Vagina (tissue), 2 donors: ENCODE measurements at places on chromosomes 1 and 21. TPM values are rescaled to one million over a fixed set of nuclear protein-coding genes. Genes with fewer than 3 reads are reported as not detected.

DNA sequence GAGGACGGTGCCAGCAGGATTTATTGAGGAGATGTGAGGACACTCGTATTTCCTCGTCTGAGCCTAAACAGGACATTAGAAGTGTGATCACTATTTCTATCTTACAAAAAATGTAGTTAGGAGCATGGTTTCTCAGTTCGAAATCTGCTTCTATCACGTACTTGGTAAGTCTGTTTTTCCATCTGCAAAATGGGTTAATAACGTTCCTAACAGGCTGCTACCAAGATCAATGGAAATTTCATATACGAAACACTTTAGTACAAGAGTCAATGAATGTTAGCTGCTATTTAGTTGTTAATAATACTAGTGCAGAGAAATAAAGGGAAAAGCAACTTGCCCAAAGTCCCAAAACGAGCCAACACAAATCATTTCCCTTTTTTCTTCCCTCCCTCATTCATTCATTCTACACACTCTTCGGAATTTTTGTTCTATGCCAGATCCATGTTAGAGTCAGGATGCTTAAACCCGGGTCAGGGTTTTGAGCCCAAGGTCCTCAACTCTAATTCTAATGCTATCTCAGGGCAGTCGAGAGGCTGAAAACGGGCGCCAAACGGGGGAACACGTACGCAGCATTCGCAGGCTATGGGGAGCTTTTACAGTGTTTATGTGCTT, 608 bp downstream of the SNRNP40 start:
- no peaks in the 10 kb centered on the region for H3K27me3 ChIP-seq
- peaks cover 27% of the 10 kb centered on the region for H3K4me1 ChIP-seq
- H3K27ac ChIP-seq, result peak overlapping the region; percentile 77
- H3K4me3 ChIP-seq, result peak overlapping the region; percentile 75
- H3K36me3 ChIP-seq, result peaks cover 23% of the 10 kb centered on the region
- DNase-seq, result no peak

DNA sequence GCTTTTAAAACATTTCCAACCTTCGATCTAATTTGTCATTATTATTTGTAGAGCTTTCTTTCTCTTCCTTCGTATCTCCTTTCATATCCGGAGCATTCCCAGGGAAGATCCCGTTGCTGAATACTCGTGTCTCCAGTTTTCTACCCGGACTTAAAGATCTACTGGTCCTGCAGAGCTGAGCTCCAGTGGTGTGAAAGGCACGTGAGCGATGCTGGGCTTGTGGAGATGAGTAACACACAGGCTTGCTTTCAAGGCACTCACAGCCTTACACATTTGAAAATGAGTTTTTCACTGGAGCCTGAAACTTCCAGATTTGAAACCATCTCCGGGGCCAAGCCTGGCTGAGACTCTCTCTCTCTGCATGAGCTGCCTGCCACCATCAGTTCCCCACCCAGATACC, 428.3 kb downstream of the KIF26B start:
- H3K27me3 ChIP-seq, result no peaks in the 10 kb centered on the region
- no peaks in the 10 kb centered on the region for H3K4me1 ChIP-seq
- DNase-seq, result no peak
- H3K27ac ChIP-seq, result no peak overlapping the region
- no peaks in the 10 kb centered on the region for H3K36me3 ChIP-seq

- no peak overlapping the region for H3K4me3 ChIP-seq
- H3K27me3 ChIP-seq, result no peaks in the 10 kb centered on the region
- no peak overlapping the region for H3K27ac ChIP-seq
- DNase-seq, result no peak
- no peaks in the 10 kb centered on the region for H3K36me3 ChIP-seq
These were observed 371.7 kb upstream of the PTBP2 start for GRCh38 chr1:96349896-96350295.

DNA sequence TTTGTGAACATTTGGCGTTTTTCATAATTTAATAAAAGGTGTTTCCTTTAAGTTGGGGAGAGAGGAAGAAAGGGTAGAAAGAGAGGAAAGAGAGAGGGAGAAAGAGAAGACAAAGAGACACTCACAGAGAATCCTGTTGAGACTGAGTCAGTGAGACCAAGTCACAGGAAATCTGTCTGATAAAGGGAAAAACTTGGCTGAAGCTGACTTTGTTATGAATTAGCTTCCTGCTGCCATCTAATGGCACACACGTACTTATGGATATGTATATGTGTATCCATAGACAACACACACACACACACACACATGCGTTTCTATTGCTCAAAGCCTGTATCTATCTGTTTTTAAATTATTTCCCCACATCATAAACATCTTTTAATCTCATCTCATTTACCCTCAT, 42.5 kb upstream of the DISC1 start:
- no peaks in the 10 kb centered on the region for H3K4me1 ChIP-seq
- H3K36me3 ChIP-seq, result no peaks in the 10 kb centered on the region
- no peak for DNase-seq
- no peak overlapping the region for H3K27ac ChIP-seq
- H3K4me3 ChIP-seq, result no peak overlapping the region

GRCh38 chr1:202857136-202857610, 31.8 kb downstream of the RABIF start:
- H3K36me3 ChIP-seq, result no peaks in the 10 kb centered on the region
- H3K27me3 ChIP-seq, result no peaks in the 10 kb centered on the region
- no peak for DNase-seq
- no peak overlapping the region for H3K27ac ChIP-seq
- H3K4me3 ChIP-seq, result no peak overlapping the region
- H3K4me1 ChIP-seq, result peaks cover 14% of the 10 kb centered on the region

DNA sequence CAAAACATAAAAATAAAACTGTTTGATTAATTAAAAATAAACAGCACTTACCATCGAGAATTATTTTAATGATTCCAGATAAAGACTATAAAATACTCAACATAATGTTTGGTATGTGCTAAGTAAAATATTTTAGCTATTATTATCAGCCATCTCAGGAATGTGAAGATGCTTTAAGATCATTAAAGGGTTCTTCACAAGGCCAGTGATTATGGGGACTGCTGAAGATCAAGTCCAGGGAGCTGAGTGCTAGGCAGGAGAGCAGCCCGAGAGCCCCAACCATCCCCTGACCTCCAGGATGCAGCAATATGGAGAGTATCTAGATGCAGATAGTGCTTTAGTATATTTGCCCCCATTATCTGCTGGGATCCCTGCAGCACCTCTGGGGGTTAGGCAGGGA, 4.6 kb upstream of the TACSTD2 start:
- H3K36me3 ChIP-seq, result no peaks in the 10 kb centered on the region
- peak; percentile 58 for DNase-seq
- no peaks in the 10 kb centered on the region for H3K27me3 ChIP-seq
- peaks cover 50% of the 10 kb centered on the region for H3K4me1 ChIP-seq
- no peak overlapping the region for H3K27ac ChIP-seq
- no peak overlapping the region for H3K4me3 ChIP-seq

DNA sequence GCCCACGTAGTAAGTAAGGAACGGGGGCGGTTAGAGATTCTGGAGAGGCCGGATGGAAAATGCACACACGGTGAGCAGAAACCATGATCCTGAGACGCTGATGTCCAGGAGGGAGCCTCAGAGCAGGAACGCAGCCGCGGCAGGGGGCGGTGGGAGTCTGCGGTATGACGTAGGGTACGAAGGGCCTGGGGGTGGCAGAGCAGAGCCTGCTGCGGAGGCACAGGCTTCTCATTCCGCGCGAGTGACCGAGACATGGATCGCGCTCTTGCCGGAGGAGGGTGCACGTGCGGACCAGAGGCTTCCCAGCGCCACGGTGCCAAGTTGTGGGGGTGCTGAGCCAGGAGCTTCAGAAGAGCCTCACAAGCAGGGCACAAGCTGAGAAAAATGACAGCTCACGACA, 176.2 kb downstream of the KIF26B start:
- H3K36me3 ChIP-seq, result no peaks in the 10 kb centered on the region
- H3K27ac ChIP-seq, result no peak overlapping the region
- H3K27me3 ChIP-seq, result no peaks in the 10 kb centered on the region
- no peak overlapping the region for H3K4me3 ChIP-seq
- DNase-seq, result no peak

- no peaks in the 10 kb centered on the region for H3K4me1 ChIP-seq
- no peak for DNase-seq
- H3K27me3 ChIP-seq, result no peaks in the 10 kb centered on the region
- H3K27ac ChIP-seq, result no peak overlapping the region
These were observed 150.6 kb downstream of the RWDD3 start for GRCh38 chr1:95384567-95384966.

DNA sequence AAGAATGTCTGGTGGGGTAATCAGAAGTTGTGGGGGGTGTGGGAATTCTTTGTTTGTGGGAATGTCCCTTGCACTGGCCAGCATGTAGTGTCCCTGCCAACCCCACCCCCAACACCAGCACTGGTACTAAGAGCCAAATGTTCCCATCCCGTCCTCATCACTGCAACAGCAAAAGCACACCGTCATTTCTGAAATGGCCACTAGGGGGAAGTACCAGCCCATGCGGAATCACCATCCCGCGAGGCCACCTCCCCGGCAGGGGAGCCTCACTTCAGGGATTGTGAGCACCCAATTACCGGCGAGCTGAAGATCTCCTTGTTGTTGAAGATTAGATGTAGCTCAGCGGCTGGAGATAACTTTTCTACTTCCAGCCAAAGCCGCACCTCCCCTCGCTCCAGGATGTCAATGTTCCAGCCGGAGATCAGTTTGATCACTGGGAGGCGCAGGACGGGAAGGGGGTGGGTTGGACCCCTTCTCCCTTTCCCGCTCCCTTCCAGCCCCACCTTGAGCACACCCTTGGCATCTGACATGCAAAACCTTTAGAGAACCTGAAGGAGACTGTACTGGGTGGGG, 41.0 kb downstream of the MYOM3 start:
- H3K27me3 ChIP-seq, result no peaks in the 10 kb centered on the region
- no peak overlapping the region for H3K27ac ChIP-seq
- DNase-seq, result no peak
- H3K36me3 ChIP-seq, result no peaks in the 10 kb centered on the region

DNA sequence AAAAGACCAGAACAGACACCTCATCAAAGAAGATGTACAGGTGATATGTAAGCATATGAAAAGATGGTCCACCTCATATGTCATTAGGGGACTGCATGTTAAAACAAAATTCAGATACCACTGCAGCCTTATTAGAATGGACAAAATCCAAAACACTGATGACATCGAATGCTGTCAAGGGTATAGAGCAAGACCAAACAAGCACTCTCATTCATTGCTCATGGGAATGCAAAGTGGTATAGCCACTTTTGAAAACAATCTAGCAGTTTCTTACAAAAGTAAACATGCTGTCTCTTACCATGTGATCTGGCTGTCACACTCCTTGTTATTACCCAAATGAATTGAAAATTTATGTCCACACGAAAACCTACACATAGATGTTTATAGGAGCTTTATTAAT, 426.6 kb upstream of the ESRRG start:
- no peaks in the 10 kb centered on the region for H3K27me3 ChIP-seq
- DNase-seq, result no peak
- no peaks in the 10 kb centered on the region for H3K36me3 ChIP-seq
- no peak overlapping the region for H3K27ac ChIP-seq

- no peaks in the 10 kb centered on the region for H3K27me3 ChIP-seq
- peak overlapping the region; percentile 65 for H3K27ac ChIP-seq
- no peaks in the 10 kb centered on the region for H3K36me3 ChIP-seq
- H3K4me3 ChIP-seq, result no peak overlapping the region
- peaks cover 90% of the 10 kb centered on the region for H3K4me1 ChIP-seq
These were observed 4.7 kb upstream of the ECE1 start for GRCh38 chr1:21295002-21295401.

DNA sequence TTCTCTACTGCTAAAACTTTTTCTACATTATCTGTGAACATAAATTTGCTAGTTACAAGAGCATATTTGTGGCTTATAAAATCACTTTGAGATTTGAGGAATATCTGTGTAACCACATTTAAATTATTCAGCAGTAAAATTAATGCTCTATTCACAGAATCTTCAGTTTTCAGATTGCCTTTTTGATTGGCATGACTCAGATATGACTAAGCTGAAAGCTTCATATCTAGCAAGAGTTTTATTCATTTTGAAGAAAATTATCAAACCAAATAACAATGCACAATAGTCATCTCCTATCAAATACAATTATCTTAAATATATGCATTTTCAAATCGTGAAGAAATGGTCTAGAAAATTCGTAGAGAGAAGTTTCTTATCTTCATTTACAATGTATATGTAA, 1498.2 kb upstream of the B3GALT2 start:
- no peak overlapping the region for H3K27ac ChIP-seq
- no peak overlapping the region for H3K4me3 ChIP-seq
- H3K4me1 ChIP-seq, result no peaks in the 10 kb centered on the region
- DNase-seq, result no peak
- no peaks in the 10 kb centered on the region for H3K27me3 ChIP-seq

The FCAMR gene
- total RNA-seq, result not detected

The HLCS gene
- total RNA-seq, result 10.3 TPM

The KCNN3 gene
- total RNA-seq, result 7.4 TPM

The S100A9 gene
- total RNA-seq, result 4,658 TPM

The CD1D gene
- 0.49 TPM for total RNA-seq

The MCOLN3 gene
- 5.6 TPM for total RNA-seq

The AMIGO1 gene
- total RNA-seq, result 6.4 TPM
